ENCODE measurements at places on chromosomes 16 and 17.

- DNase-seq, result peak; percentile 17
These were observed 286.6 kb upstream of the CCL2 start for GRCh38 chr17:33968350-33969044.

GRCh38 chr16:68411086-68411485 is 37.2 kb downstream of the SMPD3 start:
- DNase-seq, result no peak

DNA sequence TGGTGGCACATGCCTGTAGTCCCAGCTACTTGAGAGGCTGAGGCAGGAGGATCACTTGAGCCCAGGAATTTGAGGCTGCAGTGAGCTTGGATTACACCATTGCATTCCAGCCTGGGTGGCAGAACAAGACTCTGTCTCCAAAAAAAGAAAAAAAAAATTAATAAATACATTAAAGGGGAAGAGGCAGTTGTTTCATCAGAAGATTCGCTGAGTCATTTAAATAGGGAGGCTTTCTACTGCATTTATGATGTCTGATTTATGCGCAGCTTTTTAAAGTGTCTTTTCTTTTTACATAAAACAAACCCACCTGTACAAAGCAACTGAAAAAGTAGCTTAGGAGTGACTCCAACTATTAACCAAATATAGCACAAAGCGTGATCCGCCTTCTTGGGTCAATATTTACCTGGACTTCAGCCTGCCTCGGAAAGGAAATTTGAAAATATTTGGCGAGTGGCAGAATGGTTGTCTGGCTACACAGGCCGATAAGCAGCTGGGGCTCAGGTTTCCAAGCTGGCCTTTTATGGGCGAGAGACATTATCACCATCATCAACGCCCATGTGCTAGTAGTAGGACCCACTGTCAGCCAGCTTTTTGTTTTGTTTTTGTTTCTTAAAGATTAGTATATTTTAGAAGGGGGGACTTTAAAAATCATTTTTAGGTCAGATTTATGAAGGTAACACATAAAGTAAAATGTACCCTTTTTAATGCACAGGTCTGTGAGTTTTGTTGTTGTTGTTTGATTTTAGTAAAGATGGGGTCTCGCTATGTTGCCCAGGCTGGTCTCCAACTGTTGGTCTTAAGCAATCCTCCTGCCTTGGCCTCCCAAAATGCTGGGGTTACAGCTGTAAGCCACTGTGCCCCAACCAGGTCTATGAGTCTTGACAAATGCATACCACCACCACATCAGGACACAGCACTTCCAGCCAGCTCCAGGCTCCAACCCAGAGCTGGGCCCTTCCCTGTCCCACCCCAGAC is 42.5 kb upstream of the RASD1 start:
- DNase-seq, result no peak

DNA sequence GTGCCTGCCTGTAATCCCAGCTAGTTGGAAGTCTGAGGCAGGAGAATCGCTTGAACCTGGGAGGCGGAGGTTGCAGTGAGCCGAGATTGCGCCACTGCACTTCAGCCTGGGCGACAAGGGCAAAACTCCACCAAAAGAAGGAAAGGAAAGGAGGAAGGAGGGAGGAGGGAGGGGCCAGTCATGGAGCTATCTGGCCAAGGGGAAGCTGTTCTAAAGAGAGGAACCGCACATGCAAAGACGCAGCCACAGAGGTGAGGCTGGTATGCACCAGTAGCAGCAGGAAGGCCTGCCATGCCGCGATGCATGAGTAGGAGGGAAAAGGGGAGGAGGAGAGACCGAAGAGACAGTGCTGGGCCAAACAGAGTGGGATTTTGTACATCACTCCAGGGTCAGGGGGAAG is 35.9 kb downstream of the HSBP1 start:
- no peak for DNase-seq

DNA sequence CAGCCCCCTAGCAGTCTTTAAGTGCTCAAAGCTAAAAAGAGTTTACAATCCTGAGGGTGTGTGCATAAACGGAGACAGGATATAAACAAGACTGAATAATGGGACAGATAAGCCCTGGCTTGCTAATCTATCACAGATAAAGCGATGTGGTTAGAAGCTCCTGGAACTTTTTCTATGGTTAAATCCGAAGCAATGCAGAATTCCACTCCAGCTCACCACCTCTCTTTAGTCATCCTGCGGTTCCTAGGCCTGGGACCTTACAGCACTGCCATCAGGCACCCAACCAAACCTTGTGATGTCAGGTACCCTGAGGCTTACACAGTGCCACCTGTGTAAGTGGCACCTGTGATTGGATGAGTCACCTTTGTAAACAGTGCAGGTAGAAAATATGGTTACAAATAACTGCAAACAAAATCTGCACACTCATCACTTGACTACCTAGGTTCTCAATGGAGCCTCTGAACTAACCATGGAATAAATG is 31.5 kb upstream of the B4GALNT2 start:
- DNase-seq, result no peak

DNA sequence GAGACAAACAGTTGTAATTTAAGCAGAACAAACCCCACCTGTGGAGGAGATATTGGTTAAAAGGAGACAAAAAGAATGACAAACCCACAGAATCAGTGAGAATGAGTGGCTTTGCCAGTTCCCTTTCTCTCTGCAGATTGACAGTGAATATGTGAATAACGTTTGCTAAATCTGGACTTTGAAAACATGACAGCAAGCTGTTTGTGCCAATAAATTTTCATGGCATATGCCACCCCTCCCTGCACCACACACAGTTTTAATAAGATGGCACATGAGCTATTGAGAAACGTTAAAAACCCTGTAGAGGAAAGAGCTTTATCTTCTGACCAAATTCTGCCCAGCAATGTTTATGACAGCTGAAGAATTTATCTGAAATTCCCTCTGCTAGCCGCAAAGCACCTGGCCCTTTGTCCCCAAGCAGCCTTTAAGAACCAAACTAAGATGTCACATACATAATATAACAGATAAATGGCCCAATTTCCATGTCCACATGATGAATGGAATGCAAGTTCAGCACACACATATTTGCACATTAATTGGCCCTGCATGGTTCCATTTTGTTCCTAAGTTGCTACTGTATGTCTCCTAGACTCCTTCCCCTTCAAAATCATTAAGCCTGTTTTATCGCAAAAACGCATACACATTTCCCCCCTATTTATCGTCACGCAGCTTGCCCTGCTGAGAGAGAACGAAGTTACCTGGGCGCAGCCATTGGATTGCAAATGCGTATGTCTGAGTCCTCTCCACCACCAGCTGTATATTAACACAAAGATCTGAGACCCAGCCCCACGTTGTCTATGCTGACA is 773.5 kb upstream of the EEF2KMT start:
- no peak for DNase-seq

DNA sequence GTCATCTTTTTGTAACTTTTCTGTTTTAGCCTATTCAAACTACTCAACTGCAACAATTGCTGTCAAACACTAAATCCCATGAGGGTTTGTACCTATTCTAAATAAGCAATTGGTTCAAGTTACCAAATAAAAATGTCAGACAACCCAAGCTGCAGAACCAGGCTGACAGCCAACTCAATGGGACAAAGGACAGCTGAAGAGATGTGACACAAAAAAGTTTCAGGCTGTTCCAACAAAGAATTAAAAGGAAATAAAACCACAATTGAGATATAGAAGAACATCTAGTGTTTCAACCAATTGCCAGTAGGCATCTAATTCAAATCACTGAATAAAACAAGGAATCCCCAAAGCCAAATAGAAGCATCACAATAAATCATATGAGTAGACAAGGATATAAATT is 49.3 kb downstream of the GRB7 start:
- DNase-seq, result no peak

DNA sequence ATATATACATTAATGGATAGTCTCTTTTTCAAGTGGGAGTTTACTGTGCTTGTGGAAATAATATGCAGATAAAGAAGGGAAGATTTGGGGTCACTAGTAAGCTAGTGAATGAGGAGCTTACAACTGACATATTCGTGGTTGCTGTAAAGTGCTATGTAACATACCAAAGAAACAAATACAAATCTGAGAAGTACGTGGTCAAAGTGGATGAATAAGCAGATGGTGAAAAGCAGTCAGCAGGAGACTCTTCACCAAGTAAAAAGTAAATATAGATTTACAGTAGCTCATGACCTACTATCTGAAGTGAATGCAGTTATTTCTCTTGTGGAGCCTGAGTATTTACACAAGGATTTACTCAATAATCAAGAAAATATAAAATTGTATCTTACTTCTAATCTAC is 136.6 kb upstream of the ELAC2 start:
- DNase-seq, result no peak

- DNase-seq, result no peak
These were observed 18.6 kb downstream of the COG7 start for GRCh38 chr16:23434380-23434779.

- no peak for DNase-seq
These were observed 31.9 kb downstream of the CDK5R1 start for GRCh38 chr17:32518646-32519227.

DNA sequence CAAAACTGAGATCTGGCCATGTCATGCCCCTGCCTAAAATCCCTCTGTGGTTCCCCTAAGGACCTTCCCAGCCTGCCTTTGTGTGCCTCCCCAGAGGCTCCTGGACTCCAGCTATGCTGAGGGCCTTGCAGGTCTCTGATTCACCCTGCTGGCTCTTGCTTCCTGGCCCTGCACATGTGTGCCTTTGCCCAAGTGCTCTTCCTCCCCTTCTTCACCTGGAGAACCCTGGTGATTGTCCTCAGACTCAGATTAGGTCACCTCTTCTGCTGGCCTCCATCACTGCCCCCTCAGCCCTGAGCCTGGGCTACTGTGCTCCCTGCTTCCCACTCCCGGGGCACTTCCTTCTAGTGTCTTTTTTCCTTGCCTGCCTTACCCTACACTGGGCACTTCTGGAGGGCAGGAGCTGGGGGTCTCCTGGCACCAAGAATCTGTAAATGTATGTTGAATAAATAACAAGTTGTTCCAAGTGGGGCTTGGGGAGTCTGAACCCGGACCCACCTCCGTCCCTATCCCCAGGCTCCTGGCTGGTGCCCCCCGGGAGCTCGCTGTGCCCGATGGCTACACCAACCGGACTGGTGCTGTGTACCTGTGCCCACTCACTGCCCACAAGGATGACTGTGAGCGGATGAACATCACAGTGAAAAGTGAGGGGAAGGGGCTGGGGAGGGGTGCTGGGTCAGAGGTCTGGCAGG is 7.8 kb downstream of the ITGA3 start:
- no peak for DNase-seq

GRCh38 chr17:79018370-79018695 is 5.6 kb upstream of the C1QTNF1 start:
- DNase-seq, result no peak

- DNase-seq, result no peak
These were observed 8.7 kb downstream of the VASN start for GRCh38 chr16:4380119-4381063.

- DNase-seq, result no peak
These were observed 66.7 kb downstream of the NACA2 start for GRCh38 chr17:61524319-61524718.

DNA sequence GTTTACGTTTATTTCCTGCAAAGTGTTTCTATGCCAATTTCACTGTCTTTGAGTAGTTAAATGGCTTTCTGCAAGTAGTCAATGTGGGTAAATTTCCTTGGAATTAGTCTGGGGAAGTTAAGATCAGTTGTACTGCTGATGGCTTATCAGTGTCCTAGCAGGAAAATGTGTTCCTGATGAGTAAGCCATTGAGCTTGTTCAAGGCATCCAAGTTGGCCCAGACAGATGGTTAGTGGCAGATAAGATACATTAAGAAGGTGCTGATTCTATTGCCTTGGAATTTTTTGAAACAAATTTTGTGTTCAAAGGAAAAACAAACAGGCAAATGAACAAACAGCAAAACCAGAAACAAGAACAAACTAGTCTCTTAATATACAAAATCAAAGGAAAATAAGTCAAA is 258.4 kb downstream of the MAP2K6 start:
- no peak for DNase-seq

DNA sequence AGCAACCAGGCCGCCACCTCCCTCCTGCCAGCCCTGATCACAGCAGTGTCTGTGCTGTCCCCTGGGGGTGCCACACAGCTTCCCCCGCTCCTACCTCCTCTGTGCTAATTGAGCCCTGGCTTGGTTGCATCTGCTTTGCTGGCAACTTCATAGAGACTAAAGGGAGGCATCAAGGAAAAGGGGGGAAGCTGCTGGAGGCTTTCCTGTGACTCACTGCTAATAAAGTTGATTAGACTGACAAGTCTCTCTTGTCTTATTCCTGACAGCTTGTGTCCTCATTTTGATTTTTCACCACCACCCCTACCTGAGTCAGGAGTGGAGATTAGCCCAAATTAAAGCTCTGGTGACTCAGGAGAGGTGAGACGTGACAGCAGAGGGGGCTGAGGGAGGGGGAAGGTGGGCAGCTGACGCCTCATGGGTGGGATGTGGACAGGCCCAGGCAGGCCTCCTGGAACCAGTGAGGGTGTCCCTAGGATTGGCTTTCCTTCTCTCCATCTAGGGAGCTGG is 310.0 kb downstream of the CBLN1 start:
- no peak for DNase-seq

GRCh38 chr16:85310868-85311585 is 198.8 kb upstream of the CIBAR2 start:
- DNase-seq, result no peak

DNA sequence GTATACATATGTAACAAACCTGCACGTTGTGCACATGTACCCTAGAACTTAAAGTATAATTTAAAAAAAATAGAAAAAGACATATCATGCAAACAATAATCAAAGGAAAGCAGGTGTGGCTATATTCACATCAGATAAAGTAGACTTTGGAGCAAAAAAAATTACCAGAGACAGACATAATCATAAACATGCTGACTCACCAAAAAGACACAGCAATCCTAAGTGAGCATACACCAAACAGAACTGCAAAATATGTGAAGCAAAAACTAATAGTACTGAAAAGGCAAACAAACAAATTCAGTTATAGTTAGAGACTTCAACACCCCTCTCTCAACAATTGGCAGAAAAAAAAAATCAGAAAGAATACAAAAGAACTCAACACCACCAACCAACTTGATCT is 29.9 kb downstream of the SHCBP1 start:
- DNase-seq, result no peak

DNA sequence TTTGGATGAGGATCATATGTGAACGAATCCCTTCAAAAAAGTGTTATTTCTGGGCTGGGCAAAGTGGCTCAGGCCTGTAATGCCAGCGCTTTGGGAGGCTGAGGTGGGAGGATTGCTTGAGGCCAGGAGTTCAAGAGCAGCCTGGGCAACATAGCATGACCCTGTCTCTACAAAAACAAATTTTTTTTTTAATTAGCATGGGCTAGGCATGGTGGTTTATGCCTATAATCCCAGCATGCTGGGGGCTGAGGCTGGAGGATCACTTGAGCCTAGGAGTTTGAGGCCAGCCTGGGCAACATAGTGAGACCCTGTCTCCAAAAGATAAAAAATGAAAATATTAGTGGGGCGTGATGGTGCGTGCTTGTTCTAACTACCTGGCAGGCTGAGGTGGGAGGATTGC is 4.6 kb downstream of the TAOK1 start:
- no peak for DNase-seq

GRCh38 chr17:4947411-4948165 is 742 bp downstream of the PFN1 start:
- DNase-seq, result peak; percentile 55

DNA sequence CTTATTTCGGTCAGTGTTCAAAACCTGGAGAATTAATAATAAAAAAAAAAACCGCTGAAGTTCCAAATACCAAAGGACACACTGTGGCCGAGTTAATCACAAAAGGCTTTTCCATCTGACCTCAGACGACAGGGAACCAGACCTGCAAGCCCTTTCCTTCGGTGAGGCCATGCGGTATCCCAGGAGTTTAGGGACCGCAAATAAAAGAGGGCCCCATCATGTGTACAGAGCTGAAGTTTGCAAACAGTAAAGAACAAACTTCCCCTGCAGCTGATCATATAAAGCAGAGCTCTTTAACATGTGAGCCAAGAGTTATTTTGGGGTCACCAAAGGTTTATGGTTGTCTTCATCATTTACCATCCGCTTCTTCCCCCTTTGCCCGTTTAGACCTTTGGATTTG is 33.0 kb upstream of the FOXJ1 start:
- no peak for DNase-seq

Data from NK-92 treated with Interleukin-12 subunit alpha and Interleukin-12 subunit beta, amount 100 ng/mL, for 24 hours (cell line).